Fibroblast of skin of back (primary cell): ENCODE measurements at places on chromosomes 11 and 22.

GRCh38 chr11:45193695-45194094, 47.3 kb downstream of the PRDM11 start:
- DNase-seq: no peak

DNA sequence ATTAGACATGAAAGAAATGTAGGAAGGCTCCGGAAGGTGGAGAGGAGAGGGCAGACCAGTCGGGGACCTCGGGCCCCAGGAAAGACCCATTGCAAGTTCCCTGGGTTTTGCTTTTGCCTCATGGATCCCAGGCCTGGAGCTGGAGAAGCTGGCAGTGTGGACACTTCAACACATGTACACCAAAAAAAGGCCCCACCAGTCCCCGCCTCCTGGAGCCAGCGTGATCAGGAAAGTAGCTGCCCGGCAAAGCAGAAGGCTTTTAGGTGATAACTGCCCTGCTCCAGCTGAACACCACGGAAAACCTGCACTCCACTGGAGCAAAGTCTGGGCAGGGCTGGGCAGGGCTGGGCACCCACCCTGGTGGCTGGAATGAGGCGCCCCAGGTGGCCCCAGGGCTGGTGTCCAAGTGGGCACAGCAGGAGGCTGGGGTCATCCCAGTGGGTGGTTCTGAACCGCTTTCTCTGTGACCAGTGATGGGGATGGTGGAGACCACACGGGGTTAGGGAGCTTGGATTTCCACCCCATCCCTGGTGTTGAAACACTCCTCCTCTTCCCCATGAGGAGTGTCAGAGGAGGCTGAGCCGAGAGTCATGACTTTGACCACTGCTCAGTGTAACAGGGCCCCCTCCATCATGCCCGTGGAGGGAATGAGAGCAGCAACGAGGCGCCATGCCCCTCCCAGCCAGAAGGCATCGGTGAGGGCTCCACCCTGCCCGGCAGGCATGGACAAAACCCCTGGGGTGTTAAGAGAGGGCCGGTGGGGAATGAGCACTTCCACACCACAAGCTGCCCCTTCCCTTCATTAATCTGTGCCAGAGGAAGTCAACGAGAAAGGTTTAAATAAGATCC, 16.9 kb upstream of the MUC5AC start:
- DNase-seq: no peak

DNA sequence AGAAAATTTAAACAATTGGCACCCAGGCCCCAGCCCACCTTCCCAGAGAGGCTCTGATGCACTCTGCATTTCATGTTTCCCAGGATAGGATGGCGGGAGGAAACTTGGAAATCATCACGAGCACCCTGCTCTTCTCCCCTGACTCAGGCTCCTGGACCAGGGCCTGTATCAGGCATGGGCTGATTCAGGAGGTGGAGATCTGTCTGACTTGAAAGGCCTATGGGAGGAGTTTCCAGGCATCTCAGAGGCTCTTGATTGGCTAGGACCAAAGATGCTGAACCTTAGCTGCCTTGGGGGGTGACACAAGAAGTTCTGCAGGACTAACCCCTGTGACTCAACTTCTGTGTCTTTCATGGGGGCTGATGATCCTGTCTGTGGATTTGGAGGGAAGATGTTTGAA, 106.2 kb downstream of the PKNOX2 start:
- peak; percentile 55 for DNase-seq

GRCh38 chr11:77063407-77063806, 3.4 kb upstream of the CAPN5 start:
- DNase-seq: no peak

DNA sequence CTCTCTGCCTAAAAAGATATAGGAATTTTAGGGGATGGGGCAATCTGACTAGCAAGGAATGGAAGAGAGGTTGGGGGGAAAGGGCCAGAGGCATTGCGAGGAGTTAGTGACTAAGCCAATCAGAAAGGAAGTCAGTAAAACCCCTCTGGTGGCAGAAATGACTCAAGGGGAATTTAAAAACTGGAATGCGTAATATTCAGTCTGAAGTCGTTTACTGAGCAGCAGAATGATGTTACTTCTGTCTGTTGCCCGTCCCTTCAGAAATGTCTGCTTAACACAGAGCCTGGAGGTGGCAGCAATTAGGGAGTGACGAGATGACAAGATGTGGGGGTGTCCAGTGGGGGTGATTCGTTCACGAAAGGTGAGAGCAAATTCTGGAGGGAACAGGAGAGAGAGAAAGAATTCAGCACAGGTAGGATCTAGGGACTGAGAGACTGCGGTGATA, 107.7 kb upstream of the CLMP start:
- peak; percentile 84 for DNase-seq

DNA sequence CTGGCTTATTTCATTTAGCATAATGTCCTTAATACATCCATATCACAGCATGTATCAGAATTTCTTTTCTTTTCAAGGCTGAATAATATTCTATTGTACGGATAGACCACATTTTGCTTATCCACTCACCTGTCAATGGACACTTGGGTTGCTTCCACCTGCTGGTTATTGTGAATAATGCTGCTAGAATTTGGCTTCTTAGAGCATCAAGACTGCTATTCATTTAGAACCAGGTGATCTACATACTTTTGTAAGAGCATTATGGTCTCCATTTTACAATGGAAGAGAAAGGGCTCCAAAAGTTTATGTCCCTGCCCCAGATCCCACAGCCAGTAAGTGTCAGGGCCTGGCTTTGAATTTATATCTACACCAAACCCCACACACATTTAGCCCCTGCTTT, 100.7 kb upstream of the CD82 start:
- DNase-seq: no peak

- DNase-seq: no peak
Observed at GRCh38 chr22:20244691-20245576, 23.2 kb downstream of the RTN4R start.

- no peak for DNase-seq
Observed at GRCh38 chr11:10440401-10440800, 14.7 kb upstream of the AMPD3 start.

GRCh38 chr11:15629690-15630321, 515.1 kb downstream of the INSC start:
- no peak for DNase-seq

GRCh38 chr22:49354516-49355210, 473.0 kb downstream of the BRD1 start:
- peak; percentile 83 for DNase-seq

DNA sequence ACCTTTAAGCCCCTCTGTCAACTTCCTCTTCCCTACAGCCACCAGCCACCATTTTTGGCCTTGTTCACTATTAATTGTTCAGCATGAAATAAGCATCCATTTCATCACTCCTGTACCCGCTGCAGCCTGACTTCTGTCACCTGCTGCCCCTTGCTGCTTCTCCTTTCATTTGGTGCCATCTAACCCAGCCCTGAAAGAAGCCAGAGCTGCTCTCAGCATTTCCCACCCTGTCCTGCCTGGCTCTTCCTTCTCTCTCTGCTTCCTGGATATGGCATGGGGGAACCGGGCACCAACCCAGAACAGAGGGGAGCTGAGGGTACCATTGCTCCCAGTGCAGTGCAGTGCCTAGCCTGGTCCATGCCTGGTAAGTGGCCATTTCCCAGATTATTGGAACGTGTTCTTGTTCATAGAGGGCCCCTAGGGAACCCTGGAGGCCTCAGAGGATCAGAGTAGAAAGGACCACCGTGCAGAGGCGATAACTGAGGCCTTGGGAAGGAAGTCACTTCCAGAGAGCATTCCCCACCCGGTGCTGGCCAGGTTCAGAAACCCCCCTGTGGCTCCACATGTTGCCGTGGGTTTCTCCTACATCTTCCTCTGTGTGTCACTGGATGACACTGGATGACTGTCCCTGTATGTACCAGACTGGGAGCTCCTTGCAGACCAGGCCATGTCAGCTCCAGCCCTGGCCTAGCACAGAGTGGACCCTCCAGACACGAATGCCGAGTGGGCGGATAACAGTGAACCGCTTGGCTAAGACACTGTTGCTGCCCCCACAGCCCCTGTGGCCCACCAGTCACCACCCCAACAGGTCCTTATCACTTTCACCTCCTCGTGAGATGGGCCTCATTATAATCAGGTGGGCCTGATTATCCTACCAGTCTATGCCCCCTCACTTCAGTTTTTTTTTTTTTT, 4.7 kb downstream of the YDJC start:
- no peak for DNase-seq

DNA sequence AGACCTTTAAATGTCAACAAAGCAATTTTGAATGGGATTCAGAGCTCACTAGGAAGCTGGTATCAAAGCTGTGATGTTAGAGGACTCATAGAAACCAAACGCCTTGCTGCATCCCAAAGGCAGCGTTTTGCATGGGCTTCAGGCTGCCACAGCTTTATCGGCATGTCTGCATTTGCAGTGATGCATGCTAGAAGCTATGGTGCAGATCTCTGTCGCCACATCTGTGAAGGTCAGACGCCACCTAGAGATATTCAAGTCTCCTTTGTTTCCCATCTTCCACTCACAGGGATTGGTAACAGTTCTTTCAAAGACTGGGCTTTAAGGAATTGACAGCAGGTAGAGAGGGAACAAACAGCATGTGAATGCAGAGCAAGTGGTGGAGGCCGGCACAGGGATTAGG, 47.8 kb downstream of the NTM start:
- DNase-seq: no peak

GRCh38 chr11:119666463-119667131, 62.4 kb downstream of the NECTIN1 start:
- peak; percentile 54 for DNase-seq

DNA sequence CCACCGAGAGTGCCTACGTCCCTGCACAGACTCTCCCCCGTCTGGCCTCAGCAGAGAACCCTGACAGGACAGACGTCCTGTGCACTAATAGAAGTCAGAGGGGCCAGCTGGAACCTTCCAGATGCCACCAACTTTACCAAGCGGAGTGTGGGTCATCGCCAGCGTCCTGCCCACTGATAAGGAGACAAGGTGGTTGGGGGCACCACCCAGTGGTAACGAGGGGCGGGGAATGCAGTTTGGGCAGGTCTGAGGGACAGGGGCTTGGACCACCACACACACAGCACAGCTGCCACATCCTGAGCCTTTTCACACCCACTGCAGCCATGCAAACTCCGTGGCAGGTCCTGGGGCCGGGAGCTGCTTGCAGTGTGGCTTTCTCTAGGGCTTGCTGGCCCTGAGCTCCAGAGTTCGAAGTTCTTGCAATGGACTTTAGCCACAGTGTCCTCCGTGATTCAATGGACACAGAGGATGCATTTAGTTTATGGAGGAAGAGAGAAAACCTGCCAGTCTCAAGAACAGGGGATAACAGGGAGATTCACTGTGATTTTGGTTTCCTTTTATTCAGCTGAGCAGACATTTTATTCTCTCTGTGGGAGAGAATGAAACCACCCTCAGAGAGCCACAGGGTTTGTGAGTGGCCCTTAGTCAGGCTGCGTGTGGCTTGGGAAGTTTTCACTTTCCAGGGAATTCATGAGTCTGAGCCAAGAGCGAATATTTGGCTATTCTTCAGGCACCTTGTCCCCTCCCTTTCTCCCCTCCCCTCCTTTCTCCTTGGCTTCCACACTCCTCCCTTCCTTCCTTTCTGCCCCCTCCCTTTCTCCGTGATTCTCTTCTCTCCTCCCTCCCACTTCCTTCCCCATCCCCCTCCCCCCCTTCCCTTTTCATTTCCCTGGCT, 13.1 kb downstream of the MRGPRG start:
- DNase-seq: peak; percentile 11

GRCh38 chr11:43974830-43975229, 32.4 kb downstream of the C11orf96 start:
- DNase-seq: no peak

DNA sequence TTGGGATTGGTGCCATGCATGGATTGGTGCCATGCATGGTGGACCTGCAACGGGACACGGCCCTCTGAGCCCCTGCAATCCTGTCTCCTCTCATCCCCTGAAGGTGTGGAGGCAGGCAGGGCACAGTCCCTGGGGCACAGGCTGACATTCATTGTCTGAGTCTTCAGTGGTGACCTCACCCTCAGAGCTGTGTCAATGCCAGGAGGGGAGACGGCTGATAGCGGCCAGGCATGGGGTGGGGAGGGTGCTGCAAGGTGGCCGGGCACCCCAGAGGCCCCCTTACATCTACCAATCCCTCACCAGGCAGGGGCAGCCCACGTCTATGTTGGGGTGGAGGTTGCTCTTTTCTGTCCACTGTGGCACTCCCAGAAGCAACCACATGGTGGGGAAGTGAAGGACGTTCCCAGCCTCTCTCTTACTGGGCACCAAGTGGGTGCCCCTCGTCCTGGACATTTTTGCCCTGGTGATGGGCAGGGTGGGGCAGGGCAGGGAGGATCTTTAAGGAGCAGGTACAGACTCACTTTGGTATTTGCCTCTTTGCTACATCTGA, 47.6 kb downstream of the NECTIN1 start:
- no peak for DNase-seq

DNA sequence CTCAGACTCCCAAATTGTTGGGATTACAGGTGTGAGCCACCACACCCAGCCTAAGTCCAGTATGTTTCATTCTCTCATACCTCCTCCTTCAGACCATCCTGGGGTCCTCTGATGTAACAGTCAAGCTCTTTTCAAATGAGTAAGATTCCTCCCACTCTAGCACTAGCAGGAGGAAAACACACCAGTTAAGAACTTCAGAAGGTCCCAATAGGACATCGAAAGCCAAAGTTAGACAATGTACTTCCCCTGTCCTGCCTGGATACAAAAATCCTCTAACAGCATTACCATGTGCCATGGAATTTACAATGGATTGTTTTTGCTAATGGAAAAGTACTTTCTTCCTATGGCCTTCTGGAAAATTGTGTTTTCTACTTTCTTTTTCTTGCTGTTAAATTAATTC, 67.1 kb downstream of the CCDC34 start:
- no peak for DNase-seq

GRCh38 chr11:110715541-110715940, 3.3 kb upstream of the ARHGAP20 start:
- peak; percentile 76 for DNase-seq
